ENCODE measurements at places on chromosomes 1 and 21. TPM values are rescaled to one million over a fixed set of nuclear protein-coding genes. Genes with fewer than 3 reads are reported as not detected.

Gene CD2
- total RNA-seq: not detected

Gene BLACAT1
- not detected for total RNA-seq

DNA sequence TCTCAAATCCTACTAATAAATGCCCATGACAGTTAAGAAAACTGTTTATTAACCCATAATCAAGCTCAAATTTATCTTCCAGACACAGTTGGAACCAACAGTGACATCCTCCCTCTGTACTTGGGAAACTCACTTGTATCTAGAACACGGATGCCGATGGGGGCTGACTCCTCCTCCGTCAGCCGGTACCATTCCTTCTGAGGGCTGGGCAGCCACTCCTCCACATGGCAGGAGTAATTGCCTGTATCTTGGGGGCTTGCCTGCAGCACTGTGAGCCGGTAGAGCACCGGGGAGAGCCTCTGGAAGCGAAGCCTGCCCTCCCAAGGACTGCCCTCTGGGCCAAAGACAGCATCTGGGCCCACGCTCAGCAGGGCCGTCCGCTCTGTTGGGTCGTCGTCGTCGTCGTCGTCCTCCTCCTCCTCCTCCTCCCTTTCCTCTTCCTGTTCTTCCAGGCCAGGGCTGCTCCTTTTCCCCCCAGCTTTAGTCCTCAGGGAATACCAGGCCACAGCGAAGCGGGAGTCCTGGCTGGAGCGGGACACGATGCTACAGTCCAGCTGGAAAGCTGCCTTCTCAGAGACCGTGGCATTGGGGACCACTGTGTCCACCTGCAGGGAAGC is 8.5 kb upstream of the CD58 start:
- H3K27ac ChIP-seq: no peak overlapping the region
- peaks cover 9% of the 10 kb centered on the region for H3K27me3 ChIP-seq
- H3K4me1 ChIP-seq: no peaks in the 10 kb centered on the region
- no peaks in the 10 kb centered on the region for H3K36me3 ChIP-seq

GRCh38 chr1:156571919-156572662 is at the start of gene IQGAP3:
TSS of gene IQGAP3 (minus strand) at chr1:156572565. CDS start at chr1:156572529, 36 bp downstream.
- no peaks in the 10 kb centered on the region for H3K36me3 ChIP-seq
- H3K4me3 ChIP-seq: peak within 1 kb of the TSS; percentile 66

GRCh38 chr21:37751268-37751975 is 164.8 kb downstream of the KCNJ6 start:
- H3K27me3 ChIP-seq: no peaks in the 10 kb centered on the region
- no peak for DNase-seq
